BE2C (cell line): ENCODE measurements at places on chromosomes 13 and 19.

DNA sequence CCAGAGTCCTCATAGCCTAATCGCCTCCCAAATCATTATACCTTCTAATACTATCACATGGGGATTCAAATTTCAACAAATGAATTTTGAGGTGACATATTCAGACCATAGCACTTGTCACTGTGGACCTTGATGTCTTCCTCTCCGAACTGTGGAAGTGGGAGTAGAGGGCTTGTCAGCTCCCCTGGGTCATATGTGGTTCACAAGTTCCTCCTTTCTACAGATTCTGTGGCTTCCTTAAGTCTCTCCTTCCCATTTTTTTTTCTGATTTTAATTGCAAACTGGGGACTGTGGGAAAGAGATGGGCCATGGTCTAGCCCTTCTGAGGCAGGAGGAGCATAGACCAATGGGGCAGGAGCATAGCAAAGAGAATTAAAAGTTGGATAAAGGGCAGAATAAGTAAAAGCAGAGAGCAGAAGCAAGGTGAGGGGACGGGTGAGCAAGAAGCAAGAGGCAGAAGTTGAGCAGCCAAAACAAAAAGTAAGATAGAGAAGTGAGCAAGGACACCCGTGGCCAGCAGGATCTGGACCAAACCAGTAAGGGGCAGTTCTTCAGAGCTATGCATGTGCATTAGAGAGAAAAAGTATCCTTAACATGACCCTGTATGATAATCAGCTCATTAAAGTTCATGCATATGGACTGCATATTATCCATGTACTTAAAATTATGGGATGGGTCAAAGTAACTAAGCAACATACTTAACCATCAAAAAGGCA is 2.6 kb upstream of the SIGLEC7 start:
- DNase-seq: no peak

- no peak for DNase-seq
Observed at GRCh38 chr13:79281339-79281747, 124.7 kb downstream of the RBM26 start.

DNA sequence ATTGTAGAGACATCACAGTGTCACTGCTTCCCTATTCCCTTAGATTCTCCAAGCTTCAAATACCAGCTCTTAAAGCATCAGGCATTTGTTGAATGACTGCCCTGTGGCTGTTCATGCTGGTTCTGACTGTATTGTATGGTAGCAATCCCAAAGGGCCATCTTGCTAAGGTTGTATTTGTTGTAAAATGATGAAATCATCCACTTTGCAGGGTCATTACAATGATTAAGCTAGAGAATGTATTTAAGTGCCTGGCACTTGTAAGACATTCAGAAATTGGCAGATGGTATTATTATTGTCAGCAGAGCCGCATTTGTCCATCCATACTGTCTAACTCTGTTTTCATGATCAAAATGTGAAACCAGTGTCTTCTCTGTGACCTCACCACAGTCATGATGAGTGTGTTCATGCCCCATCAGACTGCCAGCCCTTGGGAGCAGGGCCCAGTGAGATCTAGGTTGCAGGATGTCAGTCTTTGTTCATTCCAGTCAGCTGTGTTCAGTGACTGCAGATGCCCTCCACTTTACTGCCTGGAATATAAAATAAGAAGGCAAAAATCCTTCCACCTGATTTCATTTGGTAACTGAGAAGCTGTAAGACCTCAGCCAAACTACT is 86.1 kb downstream of the DHRS12 start:
- no peak for DNase-seq

- DNase-seq: peak; percentile 73
Observed at GRCh38 chr19:55454787-55455243, 6.6 kb downstream of the ISOC2 start.

DNA sequence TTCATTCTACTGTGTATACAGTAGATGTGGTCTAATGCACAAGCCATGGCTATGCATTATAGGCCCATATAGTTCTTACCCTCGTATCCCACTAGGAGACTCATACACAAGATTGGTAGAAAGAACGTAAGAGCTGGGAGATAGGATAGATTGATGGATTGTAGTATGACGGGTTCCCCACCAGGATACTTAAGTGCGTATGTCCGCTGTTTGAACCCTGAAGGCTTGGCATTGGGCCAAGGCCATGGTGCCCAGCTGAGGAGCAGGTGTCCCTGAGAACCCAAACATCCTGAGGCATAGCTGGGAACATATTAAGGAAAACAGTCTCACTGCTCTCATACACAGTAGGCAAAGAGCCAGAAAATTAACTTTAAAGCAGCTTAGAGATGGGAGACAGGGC is 617.5 kb upstream of the KLF12 start:
- peak; percentile 88 for DNase-seq

DNA sequence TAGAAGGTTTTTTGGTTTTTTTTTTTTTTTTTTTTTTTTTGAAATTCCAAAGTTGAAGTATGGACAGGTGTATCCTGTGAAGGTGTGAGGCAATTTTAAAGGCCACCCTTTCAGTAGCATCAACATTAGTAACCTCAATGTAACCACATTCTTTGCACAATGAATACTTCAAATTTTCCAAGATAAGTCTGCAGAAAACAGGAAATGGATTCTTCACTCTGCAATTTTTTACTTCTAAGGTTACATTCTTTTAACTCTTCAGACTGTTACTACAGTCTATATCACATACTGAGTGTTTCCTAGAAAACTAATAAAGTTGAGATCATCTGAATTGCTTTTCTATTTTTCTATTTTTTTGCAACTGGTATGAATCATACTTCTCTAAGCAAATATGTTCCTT is 569.0 kb upstream of the GPC6 start:
- DNase-seq: no peak

- no peak for DNase-seq
Observed at GRCh38 chr19:39223703-39224279, 19.7 kb upstream of the SYCN start.

GRCh38 chr13:94703271-94703670 is 9.1 kb downstream of the SOX21 start:
- no peak for DNase-seq

- peak; percentile 93 for DNase-seq
Observed at GRCh38 chr19:47446534-47447469, 24.9 kb downstream of the SLC8A2 start.

GRCh38 chr19:46727757-46728156 is 10.8 kb upstream of the PRKD2 start:
- DNase-seq: no peak

GRCh38 chr19:50921426-50922316 is 10.5 kb upstream of the KLK4 start:
- DNase-seq: no peak

GRCh38 chr13:79307433-79307861 is 98.6 kb downstream of the RBM26 start:
- DNase-seq: no peak

DNA sequence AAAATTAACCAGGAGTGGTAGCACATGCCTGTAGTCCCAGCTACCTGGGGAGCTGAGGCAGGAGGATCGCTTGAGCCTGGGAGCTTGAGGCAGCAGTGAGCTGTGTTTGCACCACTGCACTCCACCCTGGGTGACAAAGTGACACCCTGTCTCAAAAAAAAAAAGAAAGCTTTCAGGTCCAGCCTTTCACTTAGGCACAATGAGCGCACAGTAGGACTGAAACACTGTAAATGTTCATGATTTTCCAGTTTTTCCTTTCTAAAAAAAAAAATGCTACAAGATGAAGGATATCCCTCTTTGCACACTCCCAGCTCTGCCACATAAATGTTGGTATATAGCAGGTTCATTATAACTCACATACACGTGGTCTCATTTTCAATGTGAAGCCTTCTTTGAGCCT is 17.9 kb downstream of the ZNF114 start:
- DNase-seq: no peak

GRCh38 chr19:55667511-55667910 is 7.5 kb upstream of the EPN1 start:
- DNase-seq: no peak

GRCh38 chr13:44363631-44364344 is 9.8 kb upstream of the SERP2 start:
- DNase-seq: no peak

DNA sequence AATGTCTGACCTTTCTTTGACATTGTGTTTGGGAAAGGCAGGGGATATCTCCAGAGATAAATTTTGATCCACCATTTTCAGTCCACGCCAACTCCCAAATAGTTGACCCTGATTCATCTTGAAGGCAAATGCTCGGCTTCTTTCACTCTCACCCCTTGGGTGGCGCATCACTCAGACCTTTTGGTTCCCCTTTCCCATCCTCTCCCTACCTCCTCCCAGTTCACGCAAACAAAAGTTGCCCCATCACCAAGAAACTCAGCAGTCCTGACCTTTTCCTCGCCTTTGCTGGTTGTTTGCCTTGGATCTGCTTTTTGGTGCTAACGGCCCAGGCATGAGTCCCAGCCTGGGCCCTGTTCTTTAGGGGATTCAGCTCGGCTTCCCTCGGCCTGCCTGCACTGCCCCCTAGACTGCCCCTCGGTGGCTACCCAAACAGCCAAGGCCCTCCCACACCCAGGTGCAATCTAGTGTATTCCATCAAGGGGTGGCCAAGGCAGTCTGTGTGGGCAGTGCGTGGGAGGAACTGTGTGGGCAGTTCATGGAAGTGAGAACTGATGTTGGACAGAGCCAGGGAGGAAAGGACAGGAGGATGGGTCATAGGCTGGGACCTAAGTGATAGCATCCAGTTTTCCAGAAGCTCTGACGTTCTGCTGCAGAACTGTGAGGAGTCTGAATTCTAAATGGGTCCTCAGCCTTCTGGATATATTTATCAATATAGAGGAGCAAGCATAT is 255.7 kb downstream of the DLEU7 start:
- no peak for DNase-seq

DNA sequence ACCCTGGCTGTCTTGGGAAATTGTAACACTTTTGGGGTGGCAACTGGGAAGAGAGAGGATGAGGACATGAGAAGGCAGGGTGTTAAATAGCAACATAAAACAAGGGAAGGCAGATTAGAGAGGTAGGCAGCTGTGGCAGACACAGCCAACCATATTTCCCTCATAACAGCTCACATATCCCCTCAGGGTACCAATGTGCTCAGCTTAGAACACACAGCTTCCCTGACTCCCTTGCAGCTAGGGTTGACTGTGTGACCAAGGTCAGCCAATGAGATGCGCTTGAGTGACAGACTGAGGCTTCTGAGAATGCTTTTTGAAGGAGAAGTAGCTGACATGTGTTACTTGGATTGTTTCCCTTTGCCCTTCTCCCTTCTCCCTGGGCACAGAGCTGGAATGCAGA is 28.8 kb upstream of the SPATA13 start:
- DNase-seq: no peak

- no peak for DNase-seq
Observed at GRCh38 chr13:101120007-101120406, 296.3 kb downstream of the NALCN start.

- DNase-seq: no peak
Observed at GRCh38 chr13:38686577-38687245, at the start of gene FREM2. Gene FREM2 (plus strand): TSS chr13:38687077. CDS start chr13:38687345, 268 bp downstream.

DNA sequence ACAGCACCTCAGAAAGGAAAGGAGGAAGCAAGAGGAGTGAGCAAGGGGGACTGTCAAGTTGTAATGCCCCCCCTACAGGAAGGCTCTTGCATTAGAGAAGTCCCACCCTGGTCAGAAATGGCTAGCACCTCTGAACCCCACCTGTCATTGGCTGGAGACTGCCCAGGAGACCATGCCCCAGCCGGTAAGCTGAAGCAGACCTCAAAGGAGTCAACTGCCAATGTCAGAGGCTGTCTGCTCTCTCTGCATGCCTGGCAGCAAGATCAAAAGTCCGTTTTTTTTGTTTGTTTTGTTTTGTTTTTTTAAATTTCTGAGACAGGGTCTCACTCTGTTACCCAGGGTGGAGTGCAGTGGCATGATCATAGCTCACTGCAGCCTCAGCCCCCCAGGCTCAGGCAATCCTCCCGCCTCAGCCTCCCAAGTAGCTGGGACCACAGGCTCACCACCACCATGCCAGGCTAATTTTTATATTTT is 8.1 kb upstream of the BCL3 start:
- no peak for DNase-seq

- DNase-seq: no peak
Observed at GRCh38 chr13:93316841-93317240, 90.2 kb downstream of the GPC6 start.

GRCh38 chr13:94829185-94829836 is 117.0 kb upstream of the SOX21 start:
- DNase-seq: no peak

GRCh38 chr13:107867701-107868661 is 347.4 kb downstream of the LIG4 start:
- peak; percentile 91 for DNase-seq

DNA sequence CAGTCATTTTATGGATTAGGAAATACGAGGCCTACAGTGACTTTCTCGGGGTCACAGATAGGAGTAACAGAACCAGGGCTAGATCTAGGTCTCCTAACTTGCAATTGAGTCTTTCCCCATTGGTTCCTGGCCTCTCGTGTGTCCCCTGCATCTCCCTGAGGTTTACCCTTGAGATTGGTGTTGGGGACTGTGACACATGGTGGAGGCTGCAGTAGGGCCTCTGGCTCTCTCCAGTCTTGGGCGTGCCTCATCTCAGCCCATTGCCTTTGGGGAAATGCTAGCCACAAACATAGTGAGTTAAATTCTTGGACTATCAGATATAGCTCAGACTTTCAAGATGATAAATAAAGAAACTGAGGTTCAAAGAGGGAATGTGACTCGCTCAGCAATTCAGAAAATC is 212.1 kb downstream of the KCNRG start:
- DNase-seq: no peak

DNA sequence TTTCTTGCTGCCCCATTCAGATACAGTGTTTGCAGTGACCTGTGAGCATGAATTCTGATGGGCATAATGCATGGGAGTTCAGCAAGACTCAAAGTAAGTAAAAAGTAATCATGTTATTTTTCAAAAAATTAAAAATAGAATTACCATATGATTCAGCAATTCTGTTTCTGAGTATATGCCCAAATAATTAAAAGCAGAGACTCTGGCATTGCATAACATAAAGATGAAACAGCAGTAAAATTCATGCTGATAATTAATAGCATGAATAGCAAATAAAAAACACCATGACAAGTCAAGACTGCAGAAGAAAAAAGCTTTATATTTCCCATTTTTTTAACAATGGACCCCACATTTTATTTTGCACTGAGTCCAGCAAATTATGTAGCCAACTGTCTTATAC is 21.3 kb downstream of the RNF6 start:
- no peak for DNase-seq

DNA sequence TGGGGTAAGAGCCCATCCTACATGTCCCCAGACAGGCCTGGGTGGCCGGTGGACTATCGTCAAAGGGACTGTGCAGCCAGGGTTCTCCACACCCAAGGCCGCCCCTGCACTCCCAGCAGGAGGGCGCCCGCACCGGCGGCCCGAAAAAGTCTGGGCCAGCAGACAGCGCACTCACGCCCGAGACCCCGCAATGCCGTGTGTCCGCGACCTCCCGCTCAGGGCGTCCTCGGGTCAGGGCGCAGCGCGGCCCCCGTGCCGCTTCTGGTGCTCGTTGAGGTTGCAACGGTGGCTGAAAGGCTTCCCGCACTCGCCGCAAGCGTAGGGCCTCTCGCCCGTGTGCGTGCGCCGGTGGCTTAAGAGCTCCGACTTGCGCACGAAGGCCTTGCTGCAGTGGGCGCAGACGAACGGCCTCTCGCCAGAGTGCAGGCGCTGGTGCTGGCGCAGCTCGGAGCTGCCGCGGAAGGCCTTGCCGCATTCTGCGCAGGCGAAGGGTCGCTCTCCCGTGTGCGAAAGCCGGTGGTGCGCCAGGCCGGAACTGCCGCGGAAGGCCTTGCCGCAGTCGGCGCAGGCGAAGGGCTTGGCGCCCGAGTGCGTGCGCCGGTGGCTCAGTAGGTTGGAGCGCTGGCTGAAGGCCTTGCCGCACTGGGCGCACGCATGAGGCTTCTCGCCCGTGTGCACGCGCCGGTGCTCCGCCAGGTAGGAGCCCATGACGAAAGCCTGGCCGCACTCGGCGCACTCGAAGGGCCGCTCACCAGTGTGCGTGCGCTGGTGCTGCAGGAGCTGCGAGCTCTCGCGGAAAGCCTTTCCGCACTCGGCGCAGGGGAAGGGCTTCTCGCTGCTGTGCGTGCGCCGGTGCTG is 2.8 kb upstream of the A1BG start:
- DNase-seq: no peak
